Immature natural killer cell (primary cell): ENCODE measurements at places on chromosomes 7 and 10.

DNA sequence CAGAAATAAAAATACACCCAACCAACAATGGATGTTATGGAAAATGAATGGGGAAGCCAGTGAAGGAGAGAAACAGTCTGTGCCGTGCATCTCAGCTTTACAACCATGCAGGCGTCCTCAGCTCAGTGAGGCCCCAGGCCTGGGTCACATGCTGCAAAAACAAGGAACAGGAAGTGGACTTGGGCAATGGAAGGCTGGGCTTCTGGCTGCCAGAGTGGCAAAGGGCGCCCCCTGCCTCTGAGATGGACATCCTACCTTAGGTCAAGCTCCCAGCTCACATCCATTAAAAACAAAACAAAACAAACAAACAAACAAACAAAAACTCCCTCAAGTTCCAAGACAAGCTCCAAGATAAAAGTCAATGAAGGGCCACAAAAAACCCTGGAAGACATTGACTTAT is 54.7 kb upstream of the AFAP1L2 start:
- DNase-seq: peak; percentile 7

GRCh38 chr10:108735380-108735779 is 1187.9 kb downstream of the XPNPEP1 start:
- DNase-seq: no peak

GRCh38 chr7:45076946-45077345 is 11.8 kb downstream of the NACAD start:
- DNase-seq: no peak

- no peak for DNase-seq
Measured at GRCh38 chr10:22986771-22987542, 59.1 kb downstream of the ARMC3 start.

DNA sequence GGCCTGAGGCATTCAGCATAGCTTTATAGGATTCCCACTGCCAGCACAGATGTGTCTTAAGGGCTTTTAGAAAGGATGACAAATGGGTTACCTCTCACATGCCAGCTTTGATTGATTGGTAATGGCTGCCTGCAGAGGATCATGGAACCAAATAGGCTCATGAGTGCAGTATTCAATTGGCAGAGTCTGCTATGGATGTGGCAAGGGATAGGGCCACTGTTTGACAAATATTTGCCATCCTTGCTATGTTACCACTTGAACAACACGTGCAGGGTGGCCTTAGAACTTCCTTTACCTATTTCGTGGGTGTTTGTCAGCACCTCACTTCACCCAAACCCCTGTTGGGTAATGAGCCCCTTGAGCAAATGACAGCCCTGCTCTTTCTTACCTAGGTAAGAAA is 139.2 kb downstream of the C10orf105 start:
- no peak for DNase-seq

DNA sequence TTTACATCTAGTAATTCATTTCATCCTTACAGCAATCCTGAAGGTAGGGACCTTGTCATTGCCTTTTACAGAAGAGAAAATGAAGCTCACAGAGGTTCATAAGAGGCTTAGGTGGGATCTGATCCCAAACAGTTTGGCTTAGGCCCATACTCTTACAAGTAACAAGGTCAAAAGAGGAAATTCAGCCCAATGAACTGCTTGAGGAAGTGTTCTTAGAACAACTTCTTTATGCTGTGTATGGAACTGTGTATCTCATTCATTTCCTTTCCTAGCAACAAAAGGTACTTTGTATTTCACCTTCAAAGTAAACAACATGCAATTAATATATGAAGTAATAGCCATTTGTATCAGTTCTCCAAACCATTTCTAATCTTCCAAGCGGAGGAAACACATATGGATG is 79.3 kb downstream of the AVL9 start:
- no peak for DNase-seq

DNA sequence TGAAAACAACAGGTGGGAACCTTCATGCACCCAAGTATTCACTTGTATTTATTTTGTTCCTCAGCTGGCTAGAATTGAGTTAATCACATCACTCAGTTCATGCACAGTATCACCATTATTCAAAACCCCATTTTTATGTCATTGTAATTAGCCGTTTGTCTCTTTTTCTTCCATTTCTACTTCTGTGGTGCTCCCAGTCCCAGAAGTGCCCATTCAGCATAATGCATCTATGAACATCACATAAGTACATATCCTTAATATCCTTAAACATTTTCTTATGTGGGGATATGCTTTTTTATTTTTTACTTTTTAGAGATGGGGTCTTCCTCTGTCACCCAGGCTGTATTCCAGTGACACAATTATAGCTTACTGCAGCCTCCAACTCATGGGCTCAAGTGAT is 510.9 kb upstream of the MGMT start:
- no peak for DNase-seq

GRCh38 chr7:125926621-125927020 is 997.0 kb upstream of the POT1 start:
- DNase-seq: no peak

- DNase-seq: no peak
Measured at GRCh38 chr7:125567686-125568085, 638.1 kb upstream of the POT1 start.

DNA sequence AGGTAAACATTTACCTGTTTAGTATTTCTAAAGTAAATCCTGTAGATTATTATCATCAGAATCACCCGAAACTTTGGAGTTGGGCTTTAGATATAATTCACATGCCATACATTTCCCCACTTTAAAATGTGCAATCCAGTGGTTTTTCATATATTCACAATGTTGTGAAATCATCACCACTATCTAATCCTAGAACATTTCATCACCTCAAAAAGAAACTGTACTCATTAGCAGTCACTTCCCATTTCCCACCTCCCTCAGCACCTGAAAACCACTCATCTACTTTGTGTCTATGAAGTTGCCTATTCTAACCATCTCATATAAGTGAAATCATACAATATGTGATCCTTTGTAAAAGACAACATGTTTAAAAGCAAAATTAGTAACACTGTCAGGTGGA is 182.6 kb downstream of the FZD1 start:
- DNase-seq: no peak

- no peak for DNase-seq
Measured at GRCh38 chr7:64744680-64745079, 49.5 kb upstream of the ZNF138 start.

- DNase-seq: no peak
Measured at GRCh38 chr7:3056234-3057065, 12.8 kb upstream of the CARD11 start.

DNA sequence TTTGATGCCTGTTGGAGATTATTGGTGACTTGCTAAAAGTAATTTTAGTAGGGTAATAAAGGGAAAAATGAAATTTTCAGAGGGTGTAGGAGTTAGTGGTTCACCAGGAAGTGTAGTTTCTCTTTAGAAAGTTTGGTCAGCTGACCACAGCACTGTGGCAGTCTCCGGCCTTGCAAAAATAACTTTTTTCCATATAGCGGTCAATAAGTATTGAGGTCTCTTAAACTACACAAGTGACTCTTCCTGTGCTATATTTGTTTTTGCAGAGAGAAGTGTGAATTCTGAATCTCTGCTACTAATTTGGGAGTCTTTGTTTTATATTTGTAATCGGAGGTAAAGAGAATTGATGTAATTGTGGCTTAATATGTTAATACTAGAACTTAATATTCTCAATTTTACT is 24.3 kb downstream of the PTPN12 start:
- DNase-seq: peak; percentile 71

GRCh38 chr7:28409716-28410627 is 2.3 kb upstream of the CREB5 start:
- no peak for DNase-seq

DNA sequence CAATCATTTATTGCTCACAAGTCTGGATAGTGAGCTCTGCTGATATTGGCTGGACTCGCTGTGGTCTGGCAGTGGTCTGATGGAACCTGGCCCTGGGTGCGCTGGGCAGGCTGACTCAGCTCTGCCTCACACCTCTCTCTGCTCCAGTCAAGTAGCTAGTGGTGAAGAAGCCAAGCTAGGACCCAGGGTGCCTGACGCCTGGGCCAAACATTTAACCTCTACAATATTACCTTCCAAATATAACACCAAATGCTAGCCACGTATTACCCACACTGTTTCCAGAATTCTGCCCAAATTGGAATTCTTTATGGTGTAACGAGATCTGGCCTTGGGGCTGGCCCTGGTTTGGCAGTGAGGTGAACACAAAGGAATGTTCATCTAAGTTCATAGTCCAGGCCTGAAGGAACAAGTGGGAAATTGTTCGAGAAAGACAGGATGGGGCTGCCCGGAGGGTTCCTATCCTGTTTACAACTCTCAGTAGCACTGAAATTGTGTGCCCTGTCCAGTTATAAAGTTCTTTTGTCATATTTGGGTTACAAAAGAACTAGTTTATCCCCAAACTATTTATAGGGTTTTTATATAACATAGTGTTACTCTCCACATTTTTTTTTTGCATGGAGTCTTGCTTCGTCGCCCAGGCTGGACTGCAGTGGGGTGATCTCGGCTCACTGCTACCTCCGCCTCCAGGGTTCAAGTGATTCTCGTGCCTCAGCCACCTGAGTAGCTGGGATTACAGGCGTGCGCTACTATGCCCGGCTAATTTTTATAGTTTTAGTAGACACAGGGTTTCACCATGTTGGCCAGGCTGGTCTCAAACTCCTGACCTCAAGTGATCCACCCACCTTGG is 16.3 kb downstream of the OR2AE1 start:
- no peak for DNase-seq

DNA sequence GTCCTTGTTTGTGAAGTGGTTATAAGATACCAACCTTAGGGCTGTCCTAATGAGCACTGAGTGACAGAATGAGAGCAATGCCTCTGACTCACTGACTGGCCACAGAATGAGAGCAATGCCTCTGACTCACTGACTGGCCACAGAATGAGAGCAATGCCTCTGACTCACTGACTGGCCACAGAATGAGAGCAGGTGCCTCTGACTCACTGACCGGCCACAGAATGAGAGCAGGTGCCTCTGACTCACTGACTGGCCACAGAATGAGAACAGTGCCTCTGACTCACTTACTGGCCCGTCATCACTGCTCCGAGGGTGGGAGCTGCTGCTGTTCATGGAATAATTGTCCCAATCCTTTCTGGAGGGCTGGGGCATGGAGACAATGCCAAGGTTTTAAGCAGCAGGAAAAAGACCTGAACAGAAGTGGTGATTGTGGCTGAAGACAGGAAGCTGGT is 265.2 kb upstream of the PPP2R2D start:
- DNase-seq: no peak

GRCh38 chr7:83876593-83876992 is 227.7 kb upstream of the SEMA3E start:
- DNase-seq: no peak

- no peak for DNase-seq
Measured at GRCh38 chr7:87735360-87735759, 107.2 kb downstream of the RUNDC3B start.

GRCh38 chr7:21580073-21580521 is 37.3 kb downstream of the DNAH11 start:
- no peak for DNase-seq

GRCh38 chr10:514137-514671 is 175.3 kb downstream of the DIP2C start:
- DNase-seq: no peak

- DNase-seq: peak; percentile 87
Measured at GRCh38 chr7:139635526-139636302, 112.2 kb downstream of the CLEC2L start.

- peak; percentile 20 for DNase-seq
Measured at GRCh38 chr7:92834507-92835260, 1.7 kb downstream of the CDK6 start.

GRCh38 chr7:1242606-1243289 is 10.1 kb downstream of the UNCX start:
- DNase-seq: no peak

DNA sequence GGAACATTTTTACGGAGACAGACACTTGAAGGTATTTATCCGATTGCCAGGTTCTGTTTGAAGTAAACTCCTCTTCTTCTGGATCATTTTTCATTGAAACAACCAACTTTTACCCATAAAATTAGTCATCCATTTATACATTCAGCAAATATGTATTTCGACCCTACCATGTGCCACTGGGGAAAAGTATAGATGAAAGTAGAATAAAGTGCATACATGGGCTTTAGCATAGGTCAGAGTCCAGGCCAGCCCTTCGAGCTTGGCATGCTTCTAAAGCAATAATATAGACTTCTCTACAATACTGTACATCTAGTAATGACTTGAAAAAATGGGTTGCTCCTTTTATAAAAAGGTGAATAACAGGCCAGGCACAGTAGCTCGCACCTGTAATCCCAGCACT is 10.1 kb downstream of the SLC25A16 start:
- no peak for DNase-seq

GRCh38 chr10:93437086-93437945 is 44.8 kb downstream of the MYOF start:
- no peak for DNase-seq

- DNase-seq: no peak
Measured at GRCh38 chr7:155066417-155066950, 3.6 kb upstream of the HTR5A start.
